ENCODE measurements at places on chromosomes 1 and 21. TPM values are rescaled to one million over a fixed set of nuclear protein-coding genes. Genes with fewer than 3 reads are reported as not detected.

The GPR37L1 gene
- total RNA-seq: not detected

The ERG gene
- 0.07 TPM for total RNA-seq

The F13B gene
- not detected for total RNA-seq

The OR2T12 gene
- not detected for total RNA-seq

The VANGL2 gene
- 0.55 TPM for total RNA-seq

The PPFIA4 gene
- total RNA-seq: 18.8 TPM

The REN gene
- not detected for total RNA-seq

The CACHD1 gene
- 1.6 TPM for total RNA-seq

The TFF3 gene
- total RNA-seq: not detected

GRCh38 chr1:6180268-6180706 lies at the start of gene CHD5:
TSS of gene CHD5 (minus strand) at chr1:6180321. CDS start at chr1:6180023, 298 bp downstream.
- no peak for DNase-seq

GRCh38 chr1:237093691-237094090 lies 51.7 kb downstream of the RYR2 start:
- DNase-seq: no peak

- peak; percentile 76 for DNase-seq
Measured at GRCh38 chr1:143698016-143698415, 273.8 kb downstream of the FAM72C start.

- DNase-seq: peak; percentile 54
Measured at GRCh38 chr1:183416850-183417771, 1.1 kb downstream of the NMNAT2 start.

GRCh38 chr21:45408271-45408791 lies 3.4 kb downstream of the COL18A1 start:
- no peak for DNase-seq

- no peak for DNase-seq
Measured at GRCh38 chr1:174274452-174274851, 115.1 kb downstream of the RABGAP1L start.

DNA sequence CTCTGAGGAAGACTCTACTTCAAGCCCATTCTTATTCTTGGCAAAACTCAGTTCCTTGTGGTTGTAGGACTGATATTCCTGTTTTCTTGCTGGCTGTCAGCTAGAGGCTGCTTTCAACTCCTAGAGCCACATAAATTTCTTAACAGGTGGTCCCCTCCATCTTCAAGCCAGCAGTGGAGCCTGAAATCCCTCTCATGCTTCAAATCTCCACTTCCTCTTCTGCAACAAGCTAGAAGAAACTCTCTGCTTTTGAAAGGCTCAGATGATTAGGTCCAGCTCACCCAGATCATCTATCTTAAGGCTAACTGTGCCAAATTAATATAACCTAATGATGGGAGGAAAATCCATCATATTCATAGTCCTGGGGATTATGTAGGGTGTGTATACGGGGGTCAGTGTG lies 43.2 kb upstream of the CD34 start:
- no peak for DNase-seq

DNA sequence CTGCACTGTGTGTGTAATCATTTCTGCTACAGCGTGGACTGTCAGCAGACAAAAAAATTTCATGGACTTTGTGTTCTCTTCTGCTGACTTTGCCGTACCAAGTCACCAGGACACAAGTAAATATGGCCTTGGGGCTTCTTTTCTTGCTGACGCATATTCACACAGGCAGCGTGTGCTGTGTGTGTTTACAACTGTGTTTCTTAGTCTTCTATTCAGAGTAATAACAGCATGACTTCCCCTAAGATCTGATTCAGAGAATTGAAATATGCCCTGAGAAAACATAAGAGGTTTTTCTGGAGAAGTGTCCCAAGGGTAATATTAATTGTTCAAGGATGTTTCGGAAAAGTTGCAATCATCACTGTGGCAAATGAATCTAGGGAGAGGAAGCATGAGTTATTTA lies 47.1 kb upstream of the DYNLT5 start:
- DNase-seq: no peak

DNA sequence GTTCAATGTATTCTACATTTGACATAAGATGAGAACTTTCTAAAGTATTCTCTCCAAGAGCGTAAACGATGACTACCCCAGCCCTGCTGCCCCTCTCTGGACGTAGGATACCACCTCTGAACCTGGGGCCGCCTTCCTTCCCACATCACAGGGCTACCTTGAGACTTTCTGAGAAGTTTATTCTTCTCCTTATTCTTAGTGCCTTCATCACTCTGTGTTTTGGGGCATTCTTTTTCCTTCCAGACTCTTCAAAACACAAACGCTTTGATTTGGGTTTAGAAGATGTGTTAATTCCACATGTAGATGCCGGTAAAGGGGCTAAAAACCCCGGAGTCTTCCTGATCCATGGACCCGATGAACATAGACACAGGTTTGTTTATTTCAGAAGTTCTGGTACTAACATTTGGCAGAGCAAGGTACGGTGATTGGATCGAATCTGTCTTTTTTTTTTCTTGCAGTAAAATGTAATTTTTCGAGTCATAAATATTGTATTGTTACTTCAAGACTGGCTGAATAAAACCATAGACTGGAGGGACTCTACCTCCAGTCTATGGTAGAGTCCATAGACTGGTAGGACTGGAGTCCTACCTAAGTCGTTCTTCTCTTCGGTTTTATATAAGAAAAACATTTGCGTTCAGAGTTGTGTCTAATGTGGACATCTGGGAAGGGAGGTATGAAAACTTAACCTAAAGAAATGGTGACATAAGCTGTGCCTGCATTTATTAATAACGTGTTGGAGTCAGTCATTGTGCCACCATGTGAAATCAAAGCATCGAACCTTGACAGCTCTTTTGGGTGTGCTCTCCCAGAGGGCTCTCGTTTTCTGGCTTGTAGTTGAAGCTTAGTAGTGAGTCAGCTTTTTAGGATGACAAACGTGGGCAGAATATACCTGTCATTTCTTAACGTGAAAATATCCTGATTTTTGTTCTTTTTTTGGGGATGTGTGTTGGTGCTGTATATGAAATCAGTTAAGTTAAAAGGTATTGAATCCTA lies 1.2 kb downstream of the MAN1A2 start:
- no peak for DNase-seq

DNA sequence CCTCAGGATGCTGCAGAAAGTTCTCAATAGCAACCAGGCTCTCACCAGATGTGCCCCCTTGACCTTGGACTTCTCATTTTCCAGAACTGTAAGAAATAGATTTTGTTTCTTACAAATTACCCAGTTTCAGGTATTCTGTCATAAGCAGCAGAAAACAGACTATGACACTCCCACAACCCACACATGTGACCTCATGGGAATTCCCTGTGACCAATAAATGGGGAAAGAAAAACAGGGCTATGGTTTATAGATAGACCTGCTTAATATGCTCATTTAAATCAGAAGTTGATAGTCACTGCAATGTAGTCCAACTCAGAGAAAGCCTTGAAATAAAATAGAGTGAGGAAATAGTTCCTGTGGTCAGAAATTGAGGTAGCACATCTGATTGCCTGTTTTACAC lies 380.9 kb upstream of the PTBP2 start:
- DNase-seq: no peak

GRCh38 chr1:77961392-77961791 lies 17.5 kb downstream of the FUBP1 start:
- DNase-seq: no peak

DNA sequence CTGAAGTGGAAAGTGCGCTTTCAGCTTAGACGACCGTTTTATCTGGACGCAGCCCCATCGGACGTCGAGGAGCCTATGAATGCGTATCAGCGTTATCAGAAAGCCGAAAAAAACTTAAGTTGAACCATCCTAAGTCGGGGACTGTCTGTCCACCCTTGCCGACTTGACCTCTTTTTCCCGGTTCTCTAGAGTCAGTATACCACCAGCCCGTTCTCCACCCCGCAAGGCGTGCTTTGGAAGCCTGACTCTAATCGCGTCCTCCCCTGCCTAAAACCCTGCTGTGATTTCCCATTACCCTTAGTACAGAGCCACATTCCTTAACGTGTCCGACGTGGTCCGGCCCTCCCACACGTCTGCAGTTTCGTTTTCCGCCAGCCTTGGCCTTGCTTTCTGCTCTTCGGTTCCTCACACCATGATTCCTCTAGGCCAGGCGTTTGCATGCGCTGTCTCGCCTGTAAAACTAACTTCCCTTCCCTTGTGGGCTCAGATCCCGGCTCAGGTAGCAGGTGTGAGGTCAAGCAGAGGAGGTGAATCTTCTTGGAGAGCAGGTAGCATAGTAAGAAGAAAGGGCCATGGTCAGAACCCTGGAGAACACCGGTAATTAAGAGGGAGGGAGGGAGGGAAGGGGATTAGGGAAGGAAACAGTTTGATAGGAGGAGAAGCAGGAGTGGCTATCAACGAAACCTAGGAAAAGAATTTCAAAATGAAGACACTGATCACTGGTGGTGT lies 865 bp downstream of the ADPRS start:
- no peak for DNase-seq

- DNase-seq: no peak
Measured at GRCh38 chr21:45640001-45640887, 3.3 kb upstream of the PCBP3 start.

GRCh38 chr1:61071205-61072130 lies 10.9 kb upstream of the NFIA start:
- no peak for DNase-seq

- DNase-seq: no peak
Measured at GRCh38 chr21:32413697-32414578, 1.4 kb downstream of the EVA1C start.

DNA sequence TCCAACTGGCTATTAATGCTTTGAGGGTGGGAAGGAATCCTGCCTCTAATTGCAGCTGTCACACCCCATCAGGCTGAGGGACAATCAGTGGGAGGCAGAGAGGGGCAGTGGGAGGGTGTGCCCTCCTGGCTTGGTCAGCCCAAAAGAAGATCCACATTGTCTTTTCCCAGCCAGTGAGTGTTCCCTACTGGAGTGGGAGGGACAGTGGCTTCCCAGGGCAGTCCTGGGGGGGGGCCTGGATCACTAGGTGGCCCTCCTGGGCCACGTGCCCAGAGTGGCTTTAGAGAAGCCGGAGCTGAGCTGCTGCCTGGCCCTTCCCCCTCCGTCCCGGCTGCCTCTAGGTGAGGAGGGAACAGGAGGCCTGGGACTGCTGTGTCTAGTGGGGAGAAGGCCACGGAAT lies 14.0 kb downstream of the INKA2 start:
- no peak for DNase-seq

DNA sequence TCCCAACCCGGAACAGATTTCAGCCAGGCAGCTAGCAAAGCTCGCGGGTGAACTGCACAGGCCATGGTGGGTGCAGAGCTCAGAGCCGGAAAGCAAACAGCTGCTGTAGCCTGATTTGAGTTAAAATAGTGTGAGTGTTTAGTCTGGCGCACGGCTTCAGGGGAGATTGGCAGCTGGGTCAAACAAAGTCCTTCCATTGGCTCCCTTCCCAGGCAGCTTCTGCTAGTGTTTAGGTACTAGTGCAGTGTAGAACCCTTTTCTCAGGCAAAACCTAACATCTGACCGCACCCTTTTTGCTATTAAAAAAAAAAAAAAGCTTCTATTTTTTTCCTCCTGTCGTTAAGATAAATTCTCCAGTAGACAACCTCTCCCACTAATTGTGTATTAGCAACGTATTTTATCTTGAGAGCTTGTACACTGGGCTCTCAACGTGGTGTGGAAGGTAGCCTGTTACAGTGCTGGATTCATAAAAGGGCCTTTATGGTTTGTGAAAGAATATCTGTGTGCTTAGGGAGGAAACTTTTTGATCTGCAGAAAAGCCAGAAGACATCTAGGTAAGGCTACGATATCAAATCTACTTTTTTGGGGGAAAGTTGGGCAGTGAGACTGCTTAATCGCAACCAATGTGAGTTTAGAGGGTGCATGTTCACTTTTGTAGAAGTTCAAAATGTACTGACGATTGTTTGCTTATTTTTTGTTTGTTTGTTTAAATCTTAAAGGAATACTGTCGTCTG lies 689.6 kb downstream of the USP25 start:
- no peak for DNase-seq

GRCh38 chr1:175369696-175370095 lies 177.1 kb upstream of the KIAA0040 start:
- no peak for DNase-seq

GRCh38 chr1:210711825-210712612 lies 383.3 kb downstream of the HHAT start:
- no peak for DNase-seq

DNA sequence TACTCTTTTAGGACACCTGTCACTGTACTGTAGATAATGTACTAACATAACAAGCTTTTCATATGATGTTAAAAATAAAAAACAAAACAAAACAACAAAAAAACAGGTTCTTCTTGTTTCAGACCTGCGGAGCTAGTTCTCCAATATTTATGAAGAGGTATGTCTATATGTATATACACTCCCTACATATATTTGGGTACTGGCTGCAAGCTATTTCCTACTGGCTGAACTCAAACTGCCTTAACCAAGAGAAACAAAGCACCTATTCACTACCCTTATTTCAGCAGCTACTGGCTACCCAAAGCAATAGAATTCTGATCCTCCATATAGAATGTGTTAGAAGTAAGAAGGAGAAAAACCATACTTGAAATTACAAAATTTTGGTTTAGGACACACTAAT lies 73.5 kb downstream of the ABL2 start:
- no peak for DNase-seq

GRCh38 chr1:117622726-117623125 lies 16.9 kb downstream of the TENT5C start:
- DNase-seq: no peak

DNA sequence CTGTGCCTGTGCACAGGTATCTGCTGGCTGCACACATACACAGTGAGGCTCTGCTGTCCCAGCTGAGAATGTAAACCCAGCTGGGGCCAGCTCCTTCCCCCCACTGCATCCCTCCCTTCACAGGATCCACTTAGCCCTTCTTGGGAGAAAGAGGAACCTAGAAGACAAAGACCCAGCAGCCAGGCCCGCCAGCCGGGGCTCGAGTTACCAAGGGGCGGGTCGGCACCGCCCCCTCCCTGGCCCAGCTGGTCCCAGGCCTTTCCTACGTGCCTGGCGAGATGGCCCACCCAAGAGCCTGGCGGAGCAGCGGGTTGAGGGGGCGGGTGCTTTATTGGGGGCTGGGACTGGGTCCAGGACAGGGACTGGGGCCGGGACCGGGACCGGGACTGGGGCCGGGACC lies 2.1 kb downstream of the SH3BGRL3 start:
- no peak for DNase-seq

- DNase-seq: no peak
Measured at GRCh38 chr1:15271196-15271595, 24.2 kb downstream of the FHAD1 start.

DNA sequence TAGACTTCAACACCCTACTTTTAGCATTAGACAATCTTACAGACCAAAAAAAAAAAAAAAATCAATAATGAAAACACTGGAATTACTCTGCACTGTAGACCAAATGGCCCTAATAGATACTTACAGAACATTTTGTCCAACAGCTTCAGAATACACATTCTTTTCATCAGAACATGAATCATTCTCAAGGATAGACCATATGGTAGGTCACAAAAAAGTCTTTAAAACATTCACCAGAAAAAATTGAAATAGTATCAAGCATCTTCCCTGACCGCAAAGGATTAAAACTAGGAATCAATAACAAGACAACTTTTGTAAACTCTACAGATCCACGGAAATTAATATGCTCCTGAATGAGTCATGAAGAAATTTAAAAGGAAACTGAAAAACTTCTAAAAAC lies 22.5 kb downstream of the ZNF670 start:
- no peak for DNase-seq

- no peak for DNase-seq
Measured at GRCh38 chr1:217617126-217617525, 13.8 kb downstream of the GPATCH2 start.

GRCh38 chr1:114089502-114090138 lies 64.0 kb downstream of the SYT6 start:
- DNase-seq: no peak

Measured in activated T-cell treated with anti-CD3 and anti-CD28 coated beads, Interleukin-2, amount 50 U/mL, for 72 hours (primary cell).